ENCODE measurements at places on chromosomes 6 and 20.

GRCh38 chr6:10479939-10480700, 41.0 kb upstream of the GCNT2 start:
- DNase-seq: no peak

- DNase-seq: no peak
Measured at GRCh38 chr6:71599359-71599758, 287.0 kb upstream of the RIMS1 start.

- DNase-seq: no peak
Measured at GRCh38 chr6:140026546-140026945, 652.1 kb upstream of the CITED2 start.

DNA sequence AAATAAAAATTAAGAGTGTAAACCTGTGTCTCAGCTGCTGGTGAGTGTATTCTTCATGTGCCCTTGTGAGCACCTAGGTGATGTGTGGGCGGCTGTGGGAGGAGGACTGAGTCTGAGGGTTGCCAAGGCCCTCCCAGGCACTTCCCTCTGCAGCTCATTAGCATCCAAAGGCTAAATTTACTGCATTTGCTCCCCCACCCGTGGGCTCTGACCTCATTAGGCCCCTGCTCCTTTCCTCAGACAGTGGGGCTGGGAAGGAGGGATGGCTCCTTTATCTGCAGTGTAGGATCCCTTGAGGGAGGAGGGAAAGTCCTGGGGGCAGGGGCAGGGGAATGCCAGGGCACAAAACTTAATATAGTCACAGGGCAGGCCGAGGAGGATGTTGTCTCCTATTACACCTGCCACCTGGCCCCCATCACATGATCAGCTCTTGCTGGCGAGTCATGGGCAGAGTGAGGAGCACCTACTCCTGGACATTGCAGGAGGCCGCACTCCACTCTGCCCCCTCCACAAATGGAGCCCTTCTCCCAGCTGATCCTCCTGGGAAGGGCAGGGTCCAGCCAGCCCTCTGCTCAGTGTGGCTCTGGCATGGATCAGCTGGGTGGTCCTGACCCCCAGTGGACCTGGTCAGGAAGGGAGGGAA, 133.2 kb downstream of the MRPL14 start:
- DNase-seq: no peak

DNA sequence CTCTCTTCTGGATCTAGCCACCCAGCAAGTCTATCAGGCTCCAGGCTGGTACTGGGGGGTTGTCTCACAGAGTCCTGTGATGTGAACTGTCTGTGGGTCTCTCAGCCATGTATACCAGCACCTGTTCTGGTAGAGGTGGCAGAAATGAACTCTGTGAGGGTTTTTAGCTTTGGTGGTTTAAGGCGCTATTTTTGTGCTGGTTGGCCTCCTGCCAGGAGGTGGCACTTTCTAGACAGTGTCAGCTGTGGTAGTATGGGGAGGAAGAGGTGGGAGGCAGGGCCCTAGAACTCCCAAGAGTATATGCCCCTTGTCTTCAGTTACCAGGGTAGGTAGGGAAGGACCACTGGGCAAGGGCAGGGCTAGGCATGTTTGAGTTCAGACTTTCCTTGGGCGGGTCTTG, 75.8 kb downstream of the SNAP91 start:
- DNase-seq: no peak

DNA sequence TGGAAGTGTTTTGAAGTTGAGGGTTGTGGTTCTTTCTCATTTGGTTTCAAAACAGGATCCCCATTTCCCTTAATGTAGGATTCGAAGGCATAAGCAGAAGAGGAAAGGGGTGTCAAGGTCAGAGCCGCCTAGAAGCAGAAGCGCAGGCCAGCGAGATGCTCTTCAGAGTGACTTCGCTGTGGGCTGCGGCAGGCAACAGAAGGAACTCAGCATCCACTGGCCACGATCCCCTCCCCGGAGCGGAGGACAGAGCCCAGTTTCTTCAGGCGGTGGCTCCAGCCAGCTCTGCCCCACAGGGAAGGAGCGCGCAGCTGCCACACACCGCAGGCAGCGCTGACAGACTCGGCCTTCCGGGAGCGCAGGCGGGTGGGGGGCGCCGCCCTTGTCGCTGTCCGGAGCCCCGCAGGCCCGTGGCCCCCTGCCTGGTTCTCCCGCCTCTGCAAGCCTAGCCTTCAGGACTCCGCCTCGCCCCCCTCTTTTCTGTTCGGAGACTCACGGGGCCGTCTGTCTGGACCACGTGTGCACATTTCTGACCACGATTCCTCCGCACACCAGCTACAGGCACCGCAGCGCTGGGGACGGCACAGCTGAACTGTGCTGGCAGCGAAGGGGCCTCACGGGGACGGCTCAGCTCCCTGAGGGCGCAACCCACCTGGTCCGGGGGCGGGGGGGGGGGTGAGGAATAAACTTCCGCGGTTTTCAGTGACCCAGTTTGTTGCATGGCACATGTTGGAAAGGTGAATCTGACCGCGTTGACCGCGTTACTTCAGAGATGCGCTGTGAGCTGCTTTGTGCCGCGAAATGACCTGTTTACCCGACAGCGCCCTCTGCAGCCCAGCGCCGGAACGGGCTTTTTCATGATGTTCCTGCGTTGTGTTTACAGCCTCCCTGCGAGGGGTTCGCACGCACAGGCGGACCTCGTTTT, 26.1 kb downstream of the TTLL2 start:
- peak; percentile 56 for DNase-seq

- no peak for DNase-seq
Measured at GRCh38 chr6:80380566-80380965, 274.1 kb downstream of the BCKDHB start.

DNA sequence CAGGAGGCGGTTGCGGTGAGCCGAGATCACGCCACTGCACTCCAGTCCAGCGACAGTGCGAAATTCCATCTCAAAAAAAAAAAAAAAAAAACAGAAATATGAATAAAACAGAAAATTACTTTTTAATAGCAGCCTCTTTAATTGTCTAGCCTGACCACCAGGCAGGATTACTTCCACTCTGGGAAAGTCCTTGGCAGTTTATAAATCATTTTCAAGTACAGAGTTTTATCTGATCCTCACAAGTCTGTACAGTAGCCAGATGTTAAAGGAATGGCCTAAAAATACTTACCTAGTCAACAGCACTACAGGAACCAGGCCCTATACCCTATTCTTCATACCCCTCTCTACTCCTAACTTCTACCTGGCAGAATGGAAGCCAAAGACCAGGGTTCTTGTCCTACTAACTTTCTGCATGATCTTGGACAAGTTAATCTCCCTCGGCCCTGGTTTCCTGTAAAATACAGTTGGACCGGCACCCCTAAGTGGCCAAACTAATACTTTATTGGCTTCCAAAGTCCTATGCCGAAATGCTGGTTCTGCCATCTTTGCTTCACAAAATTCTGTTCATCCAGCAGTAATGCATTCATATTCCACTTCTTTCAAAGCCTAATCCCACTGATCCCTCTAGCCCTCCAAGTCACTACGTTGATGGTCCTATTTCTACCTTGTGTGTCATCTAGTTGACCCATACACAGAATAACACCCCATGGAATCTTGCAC, 1.9 kb downstream of the EIF2S2 start:
- no peak for DNase-seq

- DNase-seq: no peak
Measured at GRCh38 chr6:137877606-137878005, 10.5 kb downstream of the TNFAIP3 start.

DNA sequence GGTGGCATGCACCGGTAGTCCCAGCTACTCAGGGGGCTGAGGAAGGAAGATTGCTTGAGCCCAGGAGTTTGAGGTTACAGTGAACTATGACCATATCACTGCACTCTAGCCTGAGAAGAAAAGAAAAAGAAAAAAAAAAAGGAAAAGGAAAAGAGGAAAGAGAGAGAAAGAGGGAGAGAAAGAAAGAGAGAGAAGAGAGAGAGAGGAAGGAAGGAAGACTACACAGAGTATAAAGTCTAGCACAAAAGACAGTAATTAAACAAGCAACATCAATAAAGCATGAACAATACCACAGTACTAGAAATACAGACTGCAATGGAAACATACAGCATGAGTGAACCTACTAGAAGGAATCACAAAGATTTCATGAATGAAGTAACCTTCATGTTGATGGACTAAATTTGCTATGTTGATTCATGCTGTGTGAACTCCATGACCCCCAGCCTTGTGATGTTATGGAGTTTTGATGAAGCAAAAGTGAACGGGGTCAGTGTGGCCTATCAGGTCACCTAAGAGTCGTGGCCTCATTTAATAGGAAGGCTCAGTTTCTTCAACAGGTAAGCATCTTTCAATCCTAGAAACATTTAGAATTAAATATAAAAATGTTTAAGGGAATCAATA, 57.6 kb downstream of the NUDT3 start:
- no peak for DNase-seq

GRCh38 chr6:28696167-28696566, 170.5 kb downstream of the GPX5 start:
- no peak for DNase-seq

DNA sequence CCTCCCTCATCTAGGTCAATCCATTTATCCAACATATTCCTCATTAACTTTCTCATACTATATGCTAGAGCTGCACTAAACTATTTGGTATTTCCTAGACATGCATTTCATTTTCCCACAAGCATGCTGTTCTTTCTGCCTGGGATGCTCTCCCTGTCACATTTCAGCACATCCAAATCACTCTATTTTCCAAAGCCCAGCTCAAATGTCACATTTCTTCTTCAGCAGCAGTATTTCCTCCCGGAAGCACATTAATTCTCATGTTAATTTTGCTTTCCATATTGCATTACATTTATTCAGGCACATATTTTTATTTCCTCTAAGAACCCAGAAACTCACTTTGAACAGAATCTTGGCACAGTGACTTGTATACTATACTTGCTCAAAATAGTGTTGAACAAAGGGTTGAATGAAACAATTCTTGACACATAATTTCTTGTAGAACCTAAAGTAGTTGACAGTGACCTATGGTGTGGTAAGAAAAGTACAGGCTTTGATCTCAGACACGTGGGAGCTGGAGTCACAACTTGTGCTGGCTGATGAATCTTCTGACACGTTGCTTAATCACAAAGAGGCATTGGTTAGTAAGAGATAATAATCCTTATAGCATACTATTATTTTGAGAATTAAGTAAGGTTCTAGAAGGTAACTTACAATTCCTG, 30.8 kb upstream of the CD2AP start:
- no peak for DNase-seq

- no peak for DNase-seq
Measured at GRCh38 chr20:15923030-15923776, 650.0 kb downstream of the KIF16B start.

DNA sequence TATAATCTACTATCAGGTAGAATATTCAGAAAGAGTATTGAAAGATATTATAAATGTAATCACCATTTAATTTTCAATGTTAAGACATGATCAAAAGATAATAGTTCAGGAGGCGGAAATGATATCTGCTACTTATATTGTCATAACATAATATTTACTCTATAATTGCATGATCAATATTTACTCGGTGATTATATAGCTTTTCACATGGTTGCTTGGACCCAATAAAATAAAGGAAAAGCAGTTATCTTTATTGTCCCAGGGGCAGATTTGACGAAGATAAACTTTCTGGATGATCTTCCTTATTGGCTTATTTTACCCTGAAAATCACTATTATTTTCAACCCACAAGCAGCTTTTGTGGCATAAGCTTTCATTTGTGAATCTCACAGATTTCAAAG, 350.4 kb downstream of the HACE1 start:
- DNase-seq: no peak

GRCh38 chr6:53437557-53438202, 88.9 kb upstream of the ELOVL5 start:
- peak; percentile 87 for DNase-seq

DNA sequence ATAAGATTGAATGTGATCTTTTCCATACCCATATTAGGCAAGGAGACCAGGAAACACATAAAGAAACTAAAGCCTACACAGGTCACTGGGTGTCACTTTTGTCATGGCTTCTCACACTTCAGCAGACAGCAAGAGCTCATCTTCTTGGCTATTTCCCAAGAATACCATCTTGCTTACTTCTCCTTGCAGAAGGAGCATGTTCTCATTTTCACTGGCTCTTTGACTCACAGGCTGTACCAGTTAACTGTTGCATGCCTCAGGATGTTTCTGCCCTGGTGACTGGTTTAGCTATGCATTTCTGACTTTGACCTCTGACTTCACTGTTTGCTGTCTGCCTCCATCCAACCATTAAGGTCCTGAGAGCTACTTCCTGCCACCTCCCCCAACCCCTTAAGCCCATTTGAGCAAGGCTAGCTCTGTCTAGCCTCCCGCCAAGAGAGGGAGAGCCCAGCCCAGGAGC, 40.3 kb upstream of the OGFRL1 start:
- DNase-seq: peak; percentile 98

- DNase-seq: no peak
Measured at GRCh38 chr20:62529896-62530642, 54.3 kb upstream of the GATA5 start.

DNA sequence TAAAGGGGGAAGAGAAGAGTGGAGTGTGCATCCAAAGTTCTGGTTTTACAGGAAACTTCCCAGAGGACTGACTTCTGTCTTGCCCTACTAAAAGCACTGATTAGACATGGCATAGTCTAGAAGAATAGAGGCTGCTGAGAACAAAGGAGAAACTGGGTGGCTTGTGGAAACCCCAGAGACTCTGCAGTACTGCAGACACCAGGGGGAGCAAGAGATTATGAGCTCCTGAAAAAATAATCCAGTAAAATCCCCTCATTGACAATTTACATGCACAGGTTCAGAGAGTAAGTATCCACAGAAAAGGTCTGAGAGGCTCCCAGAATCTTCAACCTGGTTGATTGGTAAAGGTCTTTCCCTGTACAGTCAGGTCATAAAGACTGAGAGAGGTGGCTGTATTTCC, 48.7 kb upstream of the CLVS2 start:
- DNase-seq: no peak

DNA sequence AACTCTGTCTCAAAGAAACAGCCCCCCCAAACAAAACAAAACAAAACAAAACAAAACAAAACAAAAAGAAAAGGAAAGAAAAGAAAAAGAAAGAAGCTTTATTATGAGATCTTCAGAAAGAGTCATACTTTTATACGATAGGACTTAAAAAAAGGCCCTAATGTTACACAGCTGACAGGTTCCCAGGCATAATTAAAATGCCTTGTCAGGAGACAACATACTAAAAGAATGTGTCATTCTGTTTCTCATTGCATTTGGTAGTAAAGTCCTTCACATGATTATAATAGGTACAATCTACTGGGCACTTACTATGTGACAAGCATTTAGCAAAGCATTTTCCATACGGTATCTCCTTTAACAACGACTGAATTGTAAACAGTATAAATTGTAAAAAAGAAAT, 36.4 kb upstream of the RPN2 start:
- DNase-seq: no peak

Measured in AML-193 (cell line).